Ascending aorta (tissue), 2 donors: ENCODE measurements at places on chromosomes 2 and 18.

DNA sequence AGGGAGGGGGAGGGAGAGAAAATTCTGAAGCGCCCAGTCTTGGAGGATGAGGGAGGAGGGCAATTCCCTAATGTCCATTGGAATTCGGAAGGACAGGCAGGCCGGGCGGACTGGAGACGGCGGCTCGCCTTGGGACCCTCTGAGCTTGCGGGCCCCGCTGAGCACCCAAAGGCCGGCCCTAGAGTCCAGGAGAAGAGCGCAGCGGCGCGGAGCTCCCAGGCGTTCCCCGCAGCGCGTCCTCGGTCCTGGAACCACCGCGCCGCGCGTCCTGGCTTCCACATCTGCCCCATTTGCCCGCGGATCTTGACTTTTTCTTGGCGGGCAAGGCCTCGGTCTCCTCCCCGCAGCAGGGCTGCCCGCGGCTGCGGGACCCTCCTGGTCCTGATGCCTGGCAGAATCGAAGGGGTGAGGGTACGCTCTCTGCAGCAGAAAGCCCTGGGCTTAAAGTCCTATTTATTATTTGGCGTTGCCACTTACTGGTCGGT is 675 bp upstream of the MLPH start:
- peak overlapping the region; percentile 57 for H3K4me3 ChIP-seq
- no peak for DNase-seq
- no peaks in the 10 kb centered on the region for H3K36me3 ChIP-seq
- peaks cover 15% of the 10 kb centered on the region for H3K27me3 ChIP-seq

DNA sequence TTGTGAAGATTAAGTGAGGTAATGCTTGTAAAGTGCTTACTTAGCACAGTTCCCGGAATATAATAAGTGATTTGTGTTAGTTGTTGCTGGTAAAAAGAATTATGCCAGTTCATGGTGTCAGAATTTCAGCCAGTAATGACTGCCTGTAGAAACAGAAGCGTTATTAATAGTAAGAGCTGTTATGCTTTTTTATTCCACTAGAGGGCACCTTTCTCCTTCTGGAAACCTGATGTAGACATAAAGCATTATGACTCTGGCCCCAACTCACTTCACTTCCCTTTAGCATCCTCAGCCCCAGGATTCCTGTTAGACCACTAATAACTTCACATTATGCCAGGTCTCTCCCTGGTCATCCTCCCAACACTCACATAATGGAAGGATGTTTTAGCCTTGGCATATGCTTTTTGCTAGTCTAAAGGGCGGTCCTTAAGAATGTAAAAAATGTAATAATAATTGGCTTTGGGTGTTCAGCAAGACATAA is 34.9 kb downstream of the C18orf54 start:
- no peaks in the 10 kb centered on the region for H3K27me3 ChIP-seq
- DNase-seq, result no peak
- H3K4me1 ChIP-seq, result no peaks in the 10 kb centered on the region
- no peak overlapping the region for H3K27ac ChIP-seq

DNA sequence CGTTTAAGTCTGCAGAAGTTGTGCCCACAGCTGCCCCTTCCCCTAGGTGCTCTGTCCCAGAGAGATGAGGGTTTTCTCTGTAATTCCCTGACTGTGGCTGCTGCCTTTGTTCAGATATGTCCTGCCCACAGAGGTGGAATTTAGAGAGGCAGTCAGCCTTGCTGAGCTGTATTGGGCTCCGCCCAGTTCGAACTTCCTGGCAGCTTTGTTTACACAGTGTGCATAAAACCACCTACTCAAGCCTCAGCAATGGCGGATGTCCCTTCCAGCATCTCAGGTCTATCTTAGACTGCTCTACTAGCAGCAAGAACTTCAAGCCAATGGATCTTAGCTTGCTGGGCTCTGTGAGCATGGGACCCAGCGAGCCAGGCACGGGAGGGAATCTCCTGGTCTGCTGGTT is 48.1 kb downstream of the LHCGR start:
- H3K36me3 ChIP-seq, result no peaks in the 10 kb centered on the region
- no peaks in the 10 kb centered on the region for H3K4me1 ChIP-seq
- no peak overlapping the region for H3K27ac ChIP-seq
- H3K4me3 ChIP-seq, result no peak overlapping the region
- no peak for DNase-seq

DNA sequence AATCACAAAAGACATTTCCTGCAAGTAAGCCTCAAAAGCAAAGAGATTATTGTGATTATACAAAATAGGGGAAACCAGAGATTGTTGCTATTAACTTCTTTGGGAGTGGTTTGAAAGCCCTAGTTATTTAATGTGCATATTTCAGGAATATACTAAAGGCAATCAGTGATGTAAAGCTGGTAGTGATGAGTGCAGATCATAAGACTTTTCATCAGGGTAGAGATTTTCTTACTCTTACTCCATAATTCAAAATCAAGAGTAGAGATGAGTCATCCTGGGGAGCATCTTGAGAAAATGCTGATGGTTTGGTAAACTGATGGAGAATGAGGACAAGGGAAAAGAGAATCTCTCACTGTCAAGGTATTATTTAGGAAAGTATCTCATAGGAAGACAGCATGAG is 309.5 kb downstream of the FBXO15 start:
- H3K36me3 ChIP-seq, result no peaks in the 10 kb centered on the region
- no peak overlapping the region for H3K27ac ChIP-seq
- no peaks in the 10 kb centered on the region for H3K4me1 ChIP-seq
- H3K4me3 ChIP-seq, result no peak overlapping the region
- no peak for DNase-seq

- no peaks in the 10 kb centered on the region for H3K27me3 ChIP-seq
- no peaks in the 10 kb centered on the region for H3K36me3 ChIP-seq
- DNase-seq, result no peak
- H3K4me3 ChIP-seq, result no peak overlapping the region
- H3K27ac ChIP-seq, result no peak overlapping the region
Observed at GRCh38 chr18:2169656-2170055, 401.6 kb downstream of the METTL4 start.

DNA sequence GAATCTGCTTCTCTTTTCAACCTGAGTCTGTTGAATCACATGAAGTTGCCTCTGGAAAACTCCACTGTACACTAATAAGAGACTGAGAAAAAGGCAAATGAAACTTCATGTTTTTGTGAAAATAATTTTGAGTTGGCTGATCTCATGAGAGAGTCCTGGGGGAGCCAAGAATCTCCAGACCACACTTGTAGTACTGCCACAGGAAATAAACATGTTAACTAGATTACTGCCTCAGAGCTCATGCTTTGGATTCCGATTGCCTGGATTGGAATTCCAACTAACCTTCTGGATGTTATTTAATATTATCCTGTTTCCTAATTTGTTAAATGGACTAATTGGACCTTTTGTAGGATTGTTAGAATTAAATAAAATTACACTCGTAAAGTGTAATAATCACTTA is 25.2 kb downstream of the NUP35 start:
- H3K36me3 ChIP-seq, result peaks cover 3% of the 10 kb centered on the region
- H3K27me3 ChIP-seq, result no peaks in the 10 kb centered on the region
- no peak overlapping the region for H3K4me3 ChIP-seq
- DNase-seq, result no peak
- no peak overlapping the region for H3K27ac ChIP-seq
